ENCODE measurements at places on chromosomes 16 and 17. TPM values are rescaled to one million over a fixed set of nuclear protein-coding genes. Genes with fewer than 3 reads are reported as not detected.
A peak's percentile ranks its signal among the peaks of the same experiment; 100 is the strongest.

- DNase-seq: no peak
Observed at GRCh38 chr17:73067075-73067474, 25.4 kb downstream of the SLC39A11 start.

GRCh38 chr16:1470481-1471251, 4.2 kb downstream of the CLCN7 start:
- DNase-seq: no peak

GRCh38 chr16:2047330-2048115, at the start of the genes NTHL1 and TSC2:
NTHL1 (minus strand) TSS chr16:2047834; CDS start chr16:2047823, 11 bp downstream.
TSC2 (plus strand) TSS chr16:2047985; CDS start chr16:2048616, 631 bp downstream.
- DNase-seq: peak; percentile 94

- no peak for DNase-seq
Observed at GRCh38 chr16:89024546-89025060, 47.6 kb upstream of the CBFA2T3 start.

CCL23 gene
- total RNA-seq: not detected
